BE2C (cell line): ENCODE measurements at places on chromosomes 7 and 10.
A peak's percentile ranks its signal among the peaks of the same experiment; 100 is the strongest.

- no peak for DNase-seq
Measured at GRCh38 chr7:151185762-151186639, 1.0 kb downstream of the ASB10 start.

GRCh38 chr10:2900530-2900929, 166.8 kb upstream of the PFKP start:
- DNase-seq, result no peak

- DNase-seq, result no peak
Measured at GRCh38 chr7:36565792-36566356, 158.4 kb downstream of the AOAH start.

DNA sequence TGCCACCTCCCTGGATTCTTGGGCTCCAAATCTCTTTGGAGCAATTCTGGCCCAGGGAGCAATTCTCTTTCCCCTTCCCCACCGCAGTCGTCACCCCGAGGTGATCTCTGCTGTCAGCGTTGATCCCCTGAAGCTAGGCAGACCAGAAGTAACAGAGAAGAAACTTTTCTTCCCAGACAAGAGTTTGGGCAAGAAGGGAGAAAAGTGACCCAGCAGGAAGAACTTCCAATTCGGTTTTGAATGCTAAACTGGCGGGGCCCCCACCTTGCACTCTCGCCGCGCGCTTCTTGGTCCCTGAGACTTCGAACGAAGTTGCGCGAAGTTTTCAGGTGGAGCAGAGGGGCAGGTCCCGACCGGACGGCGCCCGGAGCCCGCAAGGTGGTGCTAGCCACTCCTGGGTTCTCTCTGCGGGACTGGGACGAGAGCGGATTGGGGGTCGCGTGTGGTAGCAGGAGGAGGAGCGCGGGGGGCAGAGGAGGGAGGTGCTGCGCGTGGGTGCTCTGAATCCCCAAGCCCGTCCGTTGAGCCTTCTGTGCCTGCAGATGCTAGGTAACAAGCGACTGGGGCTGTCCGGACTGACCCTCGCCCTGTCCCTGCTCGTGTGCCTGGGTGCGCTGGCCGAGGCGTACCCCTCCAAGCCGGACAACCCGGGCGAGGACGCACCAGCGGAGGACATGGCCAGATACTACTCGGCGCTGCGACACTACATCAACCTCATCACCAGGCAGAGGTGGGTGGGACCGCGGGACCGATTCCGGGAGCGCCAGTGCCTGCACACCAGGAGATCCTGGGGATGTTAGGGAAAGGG, 913 bp downstream of the NPY start:
- no peak for DNase-seq

- peak; percentile 74 for DNase-seq
Measured at GRCh38 chr10:86349474-86349873, 17.1 kb downstream of the GRID1 start.

GRCh38 chr10:77291596-77292505, 345.8 kb downstream of the KCNMA1 start:
- DNase-seq, result no peak

DNA sequence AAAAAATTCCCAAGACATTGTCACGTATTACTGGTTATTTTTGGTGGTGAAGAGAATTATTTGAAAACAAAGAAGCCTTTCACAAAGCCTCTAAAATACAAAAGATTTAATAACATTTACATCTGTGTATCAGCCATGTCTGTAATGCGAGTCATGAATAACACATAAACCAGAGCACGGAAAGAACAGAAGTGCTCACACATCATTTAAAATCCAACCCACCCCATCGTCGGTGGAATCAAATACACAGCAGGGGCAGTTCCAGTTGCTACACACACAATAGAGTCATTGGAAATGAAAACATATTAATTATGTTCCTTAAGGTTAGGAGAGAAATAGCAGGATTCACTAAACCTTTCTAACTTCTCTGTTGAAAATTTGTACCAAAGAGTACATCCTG, 1097.3 kb downstream of the KCNMA1 start:
- no peak for DNase-seq

DNA sequence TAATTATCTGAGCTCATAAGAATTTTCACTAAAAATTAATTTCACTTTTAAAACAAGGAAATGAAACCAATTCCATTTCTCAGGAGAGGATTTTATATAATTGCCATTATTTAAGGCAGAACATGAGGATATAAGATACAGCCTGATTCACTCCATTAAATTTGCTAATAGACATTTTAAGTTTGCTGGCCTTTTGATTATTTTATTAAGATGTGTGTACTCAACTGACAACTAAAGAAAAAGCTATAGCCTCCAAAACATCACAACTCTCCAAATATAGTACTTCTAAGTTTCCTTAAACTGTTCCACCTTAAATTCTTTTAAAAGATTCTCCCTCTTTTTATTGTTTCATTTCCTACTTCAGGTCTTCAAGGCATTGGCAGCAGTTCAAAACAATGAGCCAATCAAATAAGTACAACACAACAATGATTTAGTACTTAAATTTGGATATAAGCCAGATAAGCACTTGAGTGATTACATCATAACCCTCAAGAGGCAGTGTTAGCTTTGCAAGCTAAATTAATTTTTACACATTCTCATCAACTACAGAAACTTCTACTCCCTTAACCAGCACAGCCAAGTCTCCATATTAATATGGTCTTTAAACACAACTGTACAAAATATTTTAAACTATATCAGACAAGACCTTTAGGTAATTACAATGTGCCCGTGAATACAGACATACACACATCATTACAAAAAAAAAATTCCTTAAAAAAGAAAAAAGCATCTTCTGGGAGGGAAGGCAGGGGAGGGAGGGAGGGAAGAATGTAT, 121.8 kb downstream of the KMT2C start:
- DNase-seq, result peak; percentile 55

GRCh38 chr7:86814661-86815379, 171.1 kb downstream of the GRM3 start:
- peak; percentile 8 for DNase-seq

DNA sequence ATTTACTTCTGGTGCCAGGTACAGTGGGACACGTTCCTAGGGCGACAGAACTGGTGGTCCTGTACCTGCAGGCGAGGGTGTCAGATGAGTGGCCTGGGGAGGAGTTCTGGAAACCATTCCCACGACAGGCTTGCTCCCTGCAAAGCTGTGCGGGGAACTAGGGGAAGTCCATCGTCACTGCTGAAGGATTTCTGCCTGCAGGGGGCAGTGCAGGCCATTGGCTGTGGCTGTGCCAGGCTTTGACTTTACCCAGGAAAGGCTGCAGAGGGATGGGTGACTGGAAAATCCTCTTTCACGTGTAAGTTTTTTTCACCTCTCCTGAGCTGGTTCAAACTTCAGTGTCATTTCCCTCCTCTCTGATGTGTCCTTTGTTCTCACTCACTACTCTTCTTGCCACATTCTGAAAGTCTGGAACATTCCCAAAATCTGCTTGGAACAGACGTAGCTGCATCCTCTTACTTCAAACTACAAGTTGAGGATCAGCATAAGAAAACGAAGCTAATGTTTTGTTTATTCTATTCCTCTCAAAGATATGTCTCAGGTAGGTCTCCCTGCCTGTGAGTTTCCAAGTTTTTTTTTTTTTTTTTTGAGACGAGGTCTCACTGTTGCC, 126.5 kb downstream of the SH2D4B start:
- DNase-seq, result peak; percentile 76

- no peak for DNase-seq
Measured at GRCh38 chr7:90224195-90224594, 12.7 kb downstream of the STEAP2 start.

DNA sequence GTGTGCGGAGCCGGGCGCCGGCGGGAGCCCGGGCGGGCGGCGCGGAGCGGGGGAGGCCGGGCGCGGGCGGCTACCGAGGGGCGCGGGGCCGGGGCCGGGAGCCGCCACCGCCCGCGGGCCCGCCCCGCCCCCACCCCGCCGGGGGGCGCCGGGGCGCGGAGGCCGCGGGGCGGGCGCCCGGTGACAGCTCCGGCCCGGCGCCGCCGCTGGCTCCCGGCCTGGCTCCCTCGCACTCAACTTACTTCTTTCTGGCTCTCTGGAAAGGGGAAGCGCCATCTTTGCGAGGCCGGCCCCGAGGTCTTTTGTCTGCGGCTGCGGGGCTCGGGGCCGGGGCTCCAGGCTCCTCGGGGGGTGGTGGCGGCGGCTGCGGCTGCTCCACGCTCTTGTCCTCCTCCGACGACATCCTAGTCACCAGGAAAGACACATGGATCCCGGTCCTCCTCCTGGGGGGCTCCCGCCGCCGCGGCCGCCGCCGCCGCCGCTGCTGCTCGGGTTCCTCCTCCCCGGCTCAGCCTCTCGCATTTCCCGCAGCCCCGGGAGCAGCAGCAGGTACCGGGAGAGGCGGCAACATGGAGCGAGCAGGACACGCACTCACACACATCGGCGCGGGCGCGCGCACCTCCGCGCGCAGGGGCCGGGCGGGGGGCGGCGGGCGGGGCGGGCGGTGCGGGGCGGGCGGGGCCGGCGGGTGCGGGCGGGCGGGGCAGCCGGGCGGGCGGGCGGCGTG, at the start of gene KMT2C:
TSS of gene KMT2C (minus strand) at position 620 of the 727 bp plus-strand sequence. CDS start at position 403, 217 bp downstream.
- peak; percentile 67 for DNase-seq

GRCh38 chr7:142120524-142120923, 9.0 kb downstream of the MGAM2 start:
- no peak for DNase-seq
